ENCODE measurements at places on chromosomes 7 and 10. TPM values are rescaled to one million over a fixed set of nuclear protein-coding genes. Genes with fewer than 3 reads are reported as not detected.

The INA gene
- 23.3 TPM for total RNA-seq

The STOX1 gene
- 0.65 TPM for total RNA-seq

The TAS2R4 gene
- not detected for total RNA-seq

The IDI2 gene
- total RNA-seq = not detected

The PLAU gene
- total RNA-seq = 74.1 TPM

The SAMD9 gene
- 4.9 TPM for total RNA-seq

The DNAJC12 gene
- 71.2 TPM for total RNA-seq

Measured in A549 treated with GW870086 at 1 μM for 4 hours (cell line).